ENCODE measurements at places on chromosomes 16 and 17.

DNA sequence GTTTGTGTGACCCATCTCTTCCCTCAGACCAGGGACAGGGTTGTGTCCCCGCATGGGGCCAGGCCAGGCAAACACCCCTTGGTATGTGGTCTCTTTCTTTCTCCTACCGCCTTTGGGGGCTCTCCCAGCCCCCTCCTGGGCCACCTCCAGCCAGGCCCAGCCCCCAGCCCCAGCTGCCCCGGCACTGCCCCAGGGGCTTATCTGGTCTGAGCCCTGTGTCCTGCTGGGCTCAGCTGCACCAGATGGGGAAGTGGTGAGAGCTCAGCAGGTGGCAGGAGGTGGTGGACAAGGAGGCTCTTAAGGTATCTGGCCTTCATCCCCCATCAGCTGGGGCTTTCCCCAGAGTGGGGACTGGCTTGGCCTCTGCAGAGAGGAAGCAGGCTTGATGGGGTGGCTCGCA is 8.7 kb downstream of the ADAM11 start:
- no peak for DNase-seq

- DNase-seq, result no peak
These were observed 216.0 kb downstream of the SEC14L1 start for GRCh38 chr17:77356690-77357201.

GRCh38 chr16:88967830-88968588 is 9.0 kb downstream of the CBFA2T3 start:
- DNase-seq, result peak; percentile 94

DNA sequence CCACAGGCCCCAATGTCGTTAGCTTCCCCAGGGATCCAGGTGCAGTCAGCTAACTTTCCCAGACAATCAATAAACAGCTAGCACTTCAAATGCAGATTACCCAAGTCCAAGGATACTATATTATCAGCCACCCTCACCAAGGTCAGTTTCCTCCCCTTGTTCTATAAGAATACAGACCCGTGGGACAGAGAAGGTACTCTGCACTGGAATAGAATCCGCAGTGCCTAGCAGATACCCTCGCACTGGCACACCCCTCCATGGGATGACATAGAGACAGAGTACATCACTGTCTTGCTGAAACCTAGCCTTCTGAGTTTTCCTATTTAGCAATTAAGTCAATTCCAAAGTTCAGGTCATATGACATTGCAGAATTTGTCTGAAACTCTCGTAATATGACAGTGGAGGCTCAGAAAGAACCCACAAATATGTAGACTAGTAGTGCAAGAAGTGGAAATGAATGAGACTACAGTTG is 40.0 kb upstream of the ABCA10 start:
- no peak for DNase-seq

DNA sequence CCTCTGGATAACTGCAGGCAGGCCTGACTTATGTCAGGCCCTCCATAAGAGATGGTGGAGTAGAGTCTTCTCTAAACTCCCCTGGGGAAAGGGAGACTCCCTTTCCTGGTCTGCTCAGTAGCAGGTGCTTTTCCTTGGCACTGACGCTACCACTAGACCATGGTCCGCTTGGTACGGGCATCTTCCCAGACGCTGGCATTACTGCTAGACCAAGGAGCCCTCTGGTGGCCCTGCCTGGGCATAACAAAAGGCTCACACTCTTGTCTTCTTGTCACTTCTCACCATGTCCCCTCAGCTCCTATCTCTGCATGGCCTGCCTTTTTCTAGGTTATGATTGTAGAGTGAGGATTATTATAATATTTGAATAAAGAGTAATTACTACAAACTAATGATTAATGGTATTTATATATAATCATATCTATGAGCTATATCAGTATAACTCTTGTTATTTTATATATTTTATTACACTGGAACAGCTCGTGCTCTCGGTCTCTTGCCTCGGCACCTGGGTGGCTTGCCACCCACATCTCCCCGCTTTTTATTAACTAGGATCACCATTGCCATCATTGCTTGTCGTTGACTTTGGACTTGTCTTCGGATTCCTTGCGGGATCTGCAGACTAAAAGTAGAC is 59.8 kb upstream of the ARL4D start:
- no peak for DNase-seq

DNA sequence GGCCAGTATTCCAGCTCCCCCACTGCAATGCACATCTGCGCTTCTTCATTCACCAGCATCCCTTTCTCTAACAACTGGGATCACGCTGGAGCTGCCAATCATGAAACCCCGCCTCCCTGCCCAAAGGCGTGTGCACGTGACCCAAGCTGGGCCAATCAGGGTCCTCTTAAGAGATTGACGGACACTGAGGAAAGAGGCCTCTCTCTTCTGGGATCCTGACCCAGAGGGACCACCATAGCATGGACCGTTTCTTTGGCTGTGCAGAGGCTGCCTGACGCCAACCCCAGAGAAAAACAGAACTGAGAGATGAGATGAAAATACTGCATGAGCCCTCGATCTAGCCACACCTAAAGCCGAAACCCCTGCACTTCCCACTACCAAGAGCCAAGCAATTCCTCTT is 32.0 kb downstream of the COTL1 start:
- no peak for DNase-seq

GRCh38 chr17:63399856-63400255 is 46.2 kb downstream of the CYB561 start:
- DNase-seq, result no peak

DNA sequence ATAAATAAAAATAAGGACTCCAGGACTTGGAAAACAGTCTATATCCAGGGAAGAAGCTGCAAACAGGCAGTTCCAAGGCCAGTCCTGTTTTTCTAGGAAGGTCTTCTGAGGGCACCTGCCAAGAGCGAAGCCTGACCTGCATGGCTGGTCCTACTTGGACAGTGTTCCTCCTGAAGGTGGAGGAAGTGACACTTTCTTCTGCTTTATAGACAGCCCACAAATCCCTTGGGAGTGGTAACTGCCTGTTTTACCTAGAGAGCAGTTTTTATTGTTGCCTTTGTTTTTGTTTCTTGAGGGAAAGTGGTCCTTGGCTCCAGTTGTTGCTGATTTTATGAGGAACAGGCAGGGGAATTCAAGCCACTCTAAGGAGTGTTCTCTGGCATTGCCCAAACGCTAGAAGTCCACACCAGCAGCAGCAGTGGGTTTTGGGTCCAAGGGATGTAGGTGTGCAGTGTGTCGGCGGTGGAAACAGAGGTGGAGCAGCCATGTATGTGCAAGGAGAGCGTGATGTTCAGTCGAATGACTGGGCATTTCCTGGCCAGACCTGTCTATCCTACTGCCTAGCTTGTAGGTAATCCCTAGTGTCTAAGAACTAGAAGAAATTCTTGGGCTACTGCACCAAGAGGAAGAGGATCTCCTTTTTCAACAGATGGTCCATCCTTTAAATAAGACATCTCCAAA is 35.3 kb downstream of the LDHD start:
- no peak for DNase-seq

GRCh38 chr17:67881083-67881482 is 55.8 kb downstream of the BPTF start:
- no peak for DNase-seq

DNA sequence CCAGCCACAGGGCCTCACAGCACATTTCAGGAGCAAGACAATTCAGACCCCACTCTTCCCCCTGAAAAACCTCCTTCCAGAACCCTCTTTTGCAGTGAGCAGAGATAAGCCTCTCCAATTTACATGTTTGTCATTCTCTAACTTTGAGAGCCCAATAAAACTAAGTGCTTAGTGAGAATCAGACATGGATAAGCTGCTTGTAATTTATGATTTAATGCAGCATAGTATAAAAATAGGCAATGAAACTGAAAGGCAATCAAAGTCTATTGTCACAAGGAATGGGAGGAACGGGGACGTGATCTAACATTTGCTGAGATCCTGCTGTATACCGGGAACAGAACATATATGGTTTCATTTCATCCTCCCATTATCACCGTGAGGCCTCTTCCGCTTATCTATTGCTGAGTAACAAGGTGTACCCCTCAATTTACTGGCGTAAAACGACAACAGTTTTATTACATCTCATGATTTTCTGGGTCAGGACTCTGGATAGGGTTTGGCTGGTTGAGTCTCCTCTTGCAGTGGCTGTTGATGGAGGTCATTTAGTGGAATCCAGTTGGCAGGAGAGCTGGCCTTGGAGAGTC is 597.4 kb downstream of the MAF start:
- no peak for DNase-seq

Data from GM06990 (cell line).